GM12878 (cell line): ENCODE measurements at places on chromosomes 4 and X. TPM values are rescaled to one million over a fixed set of nuclear protein-coding genes. Genes with fewer than 3 reads are reported as not detected.

TGIF2LX gene
- not detected in 2 replicates for total RNA-seq

CDKL5 gene
- 14.5 and 15.3 TPM in 2 replicates for total RNA-seq

ITGB1BP2 gene
- 2.0 and 2.2 TPM in 2 replicates for total RNA-seq

FABP2 gene
- not detected in 2 replicates for total RNA-seq

RENBP gene
- total RNA-seq, result 4.9 and 6.8 TPM in 2 replicates

PLP1 gene
- not detected in 2 replicates for total RNA-seq

EMD gene
- total RNA-seq, result 58.5 and 59.3 TPM in 2 replicates

CNGA1 gene
- 4.8 and 5.1 TPM in 2 replicates for total RNA-seq

HTN3 gene
- total RNA-seq, result not detected in 2 replicates

PLAC8 gene
- 238 and 239 TPM in 2 replicates for total RNA-seq

UCP1 gene
- total RNA-seq, result not detected in 2 replicates

PABPC1L2B gene
- total RNA-seq, result not detected in 2 replicates

MAGEA4 gene
- total RNA-seq, result not detected in 2 replicates

COL4A6 gene
- total RNA-seq, result 0.08 and 0.10 TPM in 2 replicates

TREX2 gene
- 0.80 and 1.1 TPM in 2 replicates for total RNA-seq

CT45A1 gene
- not detected in 2 replicates for total RNA-seq

INTU gene
- 0.15 TPM in 1 of 2 replicates, not detected in the other for total RNA-seq

HDAC8 gene
- 20.3 and 20.6 TPM in 2 replicates for total RNA-seq

EFHC2 gene
- 0.08 TPM in 1 of 2 replicates, not detected in the other for total RNA-seq

PNPLA4 gene
- 21.1 and 24.0 TPM in 2 replicates for total RNA-seq

XPNPEP2 gene
- 0.21 and 0.27 TPM in 2 replicates for total RNA-seq

GPR50 gene
- total RNA-seq, result not detected in 2 replicates

PRSS48 gene
- total RNA-seq, result not detected in 2 replicates

MMRN1 gene
- total RNA-seq, result 0.85 and 1.1 TPM in 2 replicates

SULT1B1 gene
- total RNA-seq, result 0.05 TPM in 1 of 2 replicates, not detected in the other

FMR1NB gene
- total RNA-seq, result not detected in 2 replicates

GRIA2 gene
- total RNA-seq, result not detected in 2 replicates

ZNF157 gene
- 0.11 TPM in 1 of 2 replicates, not detected in the other for total RNA-seq

MXRA5 gene
- total RNA-seq, result 0.03 TPM in 2 replicates

ETDB gene
- total RNA-seq, result not detected in 2 replicates

SHISA3 gene
- total RNA-seq, result 6.3 and 6.6 TPM in 2 replicates

RASSF6 gene
- 0.43 and 0.62 TPM in 2 replicates for total RNA-seq

SPINK2 gene
- not detected in 2 replicates for total RNA-seq

GC gene
- total RNA-seq, result 1.2 and 2.3 TPM in 2 replicates

TCEAL7 gene
- total RNA-seq, result not detected in 2 replicates

CCSER1 gene
- 1.2 TPM in 2 replicates for total RNA-seq

BEX4 gene
- 1.7 and 2.0 TPM in 2 replicates for total RNA-seq

CXCR3 gene
- total RNA-seq, result 45.4 and 48.2 TPM in 2 replicates

NR3C2 gene
- 0.05 and 0.10 TPM in 2 replicates for total RNA-seq
